ENCODE measurements at places on chromosomes 3 and 15.

DNA sequence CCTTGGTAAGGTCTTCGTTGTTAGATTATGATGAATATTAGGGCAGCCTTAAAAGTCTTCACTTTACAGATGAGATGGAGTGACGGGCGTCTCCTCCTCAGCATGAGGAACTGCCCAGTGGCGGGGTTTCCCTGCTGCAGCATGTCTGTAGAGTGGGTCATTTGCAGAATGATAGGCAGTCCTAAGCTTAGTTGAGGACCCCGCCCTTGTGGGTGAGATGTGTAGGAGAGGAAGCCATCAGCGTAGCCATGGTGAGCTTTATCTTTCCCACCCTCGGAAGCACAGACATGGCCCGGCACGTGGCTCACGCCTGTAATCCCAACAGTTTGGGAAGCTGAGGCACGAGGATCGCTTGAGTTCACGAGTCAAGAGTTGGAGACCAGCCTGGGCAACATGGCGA is 877 bp downstream of the NIT2 start:
- DNase-seq = peak; percentile 32

- DNase-seq = peak; percentile 64
Observed at GRCh38 chr3:13353936-13354542, 66.1 kb downstream of the NUP210 start.

DNA sequence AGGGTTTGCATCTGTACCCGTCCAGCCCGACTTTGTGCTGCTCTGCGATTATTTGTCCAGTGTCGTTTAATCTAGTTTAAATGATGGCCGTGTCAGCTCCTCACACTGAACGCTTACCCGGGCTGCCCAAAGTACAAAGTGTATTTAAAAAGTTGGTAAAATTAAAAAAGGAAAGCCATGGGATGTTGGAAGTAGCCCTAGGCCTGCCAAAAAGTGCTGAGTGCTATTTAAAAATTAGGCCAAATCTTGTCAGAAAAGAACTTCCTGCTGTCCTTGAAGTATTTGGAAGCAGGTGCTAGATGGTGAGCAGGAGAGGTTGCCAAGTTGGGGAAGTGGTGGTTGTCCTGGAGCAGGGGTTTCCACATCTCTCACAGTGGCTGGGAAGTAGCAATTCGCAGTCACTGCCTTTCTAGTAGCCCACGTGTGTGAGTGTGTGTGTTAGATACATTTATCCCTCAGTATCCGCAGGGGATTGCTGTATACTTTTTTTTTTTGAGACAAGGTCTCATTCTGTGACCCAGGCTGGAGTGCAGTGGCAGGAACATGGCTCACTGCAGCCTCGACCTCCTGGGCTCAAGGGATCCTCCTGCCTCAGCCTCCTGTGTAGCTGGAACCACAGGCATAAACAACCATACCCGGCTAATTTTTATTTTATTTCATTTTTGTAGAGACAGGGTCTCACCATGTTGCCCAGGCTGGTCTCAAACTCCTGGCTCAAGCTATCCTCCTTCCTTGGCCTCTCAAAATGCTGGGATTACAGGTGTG is 664 bp downstream of the PPCDC start:
- DNase-seq = no peak

GRCh38 chr15:76514282-76514681 is 177.7 kb downstream of the ISL2 start:
- DNase-seq = no peak

DNA sequence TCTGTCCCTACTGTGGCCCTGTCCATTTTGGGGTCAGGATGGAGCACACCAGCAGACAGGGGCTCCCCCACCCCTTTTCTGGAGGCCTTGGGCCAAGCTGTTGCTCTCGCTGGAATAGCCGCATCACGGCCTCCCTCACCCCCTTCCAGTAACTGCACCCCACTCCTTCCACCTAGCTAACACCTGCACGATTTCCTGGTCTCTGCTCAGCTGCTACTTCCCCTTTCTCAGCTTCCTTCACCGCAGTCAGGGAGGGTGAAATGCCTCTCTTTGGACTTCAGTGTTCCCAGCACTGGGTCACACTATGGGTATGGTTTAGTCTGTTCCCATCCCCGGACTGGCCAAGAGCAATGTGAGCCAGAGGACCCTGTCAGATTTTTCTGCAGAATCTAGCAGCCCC is 400.2 kb downstream of the MCTP2 start:
- DNase-seq = no peak

DNA sequence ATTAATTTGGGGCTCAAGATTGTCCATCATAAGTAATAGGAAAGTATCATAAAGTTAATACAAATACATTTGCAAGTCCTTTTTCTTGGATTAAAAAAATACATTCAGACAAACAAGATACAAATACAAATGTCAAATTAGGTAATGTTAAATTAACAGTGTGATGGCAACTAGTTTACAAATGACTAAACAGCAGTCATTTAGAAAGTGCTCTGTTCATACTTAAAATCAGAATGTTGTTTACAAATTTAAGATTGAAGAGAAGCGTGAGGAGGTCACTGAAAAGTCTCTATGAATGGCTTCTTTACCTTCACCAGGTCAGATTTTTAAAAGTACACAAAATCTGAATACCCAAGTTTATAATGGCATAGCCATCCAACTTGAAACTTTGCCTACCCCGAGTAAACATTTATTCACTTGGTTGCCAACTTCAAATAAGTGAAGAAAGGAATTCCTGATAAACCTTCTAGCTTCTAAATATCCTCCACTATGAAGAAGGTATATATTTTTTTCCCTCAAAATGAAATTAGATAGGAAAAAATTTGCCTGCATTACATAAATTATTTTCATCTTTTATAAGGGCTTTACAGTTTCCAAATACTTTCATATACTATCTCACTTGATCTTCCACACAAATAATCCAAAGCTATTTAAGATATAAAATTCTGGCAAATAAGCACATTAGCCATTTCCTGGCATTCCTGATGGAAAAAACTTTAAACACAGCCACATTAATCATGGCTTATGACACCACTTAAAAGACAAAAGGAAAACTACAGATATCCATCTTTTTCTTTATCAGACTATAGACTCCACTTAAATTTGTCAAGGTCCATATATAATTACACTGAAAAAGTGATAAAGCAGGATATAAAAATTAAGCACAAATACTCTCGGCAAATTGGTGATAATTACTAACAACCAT is 11.5 kb upstream of the NEK10 start:
- no peak for DNase-seq

GRCh38 chr3:119660474-119661440 is at the start of gene POPDC2:
Gene POPDC2, minus strand, starts transcription at chr3:119660589. Its CDS starts 166 bp downstream, at chr3:119660423.
- no peak for DNase-seq

GRCh38 chr3:67064105-67064504 is 66.0 kb downstream of the KBTBD8 start:
- no peak for DNase-seq

DNA sequence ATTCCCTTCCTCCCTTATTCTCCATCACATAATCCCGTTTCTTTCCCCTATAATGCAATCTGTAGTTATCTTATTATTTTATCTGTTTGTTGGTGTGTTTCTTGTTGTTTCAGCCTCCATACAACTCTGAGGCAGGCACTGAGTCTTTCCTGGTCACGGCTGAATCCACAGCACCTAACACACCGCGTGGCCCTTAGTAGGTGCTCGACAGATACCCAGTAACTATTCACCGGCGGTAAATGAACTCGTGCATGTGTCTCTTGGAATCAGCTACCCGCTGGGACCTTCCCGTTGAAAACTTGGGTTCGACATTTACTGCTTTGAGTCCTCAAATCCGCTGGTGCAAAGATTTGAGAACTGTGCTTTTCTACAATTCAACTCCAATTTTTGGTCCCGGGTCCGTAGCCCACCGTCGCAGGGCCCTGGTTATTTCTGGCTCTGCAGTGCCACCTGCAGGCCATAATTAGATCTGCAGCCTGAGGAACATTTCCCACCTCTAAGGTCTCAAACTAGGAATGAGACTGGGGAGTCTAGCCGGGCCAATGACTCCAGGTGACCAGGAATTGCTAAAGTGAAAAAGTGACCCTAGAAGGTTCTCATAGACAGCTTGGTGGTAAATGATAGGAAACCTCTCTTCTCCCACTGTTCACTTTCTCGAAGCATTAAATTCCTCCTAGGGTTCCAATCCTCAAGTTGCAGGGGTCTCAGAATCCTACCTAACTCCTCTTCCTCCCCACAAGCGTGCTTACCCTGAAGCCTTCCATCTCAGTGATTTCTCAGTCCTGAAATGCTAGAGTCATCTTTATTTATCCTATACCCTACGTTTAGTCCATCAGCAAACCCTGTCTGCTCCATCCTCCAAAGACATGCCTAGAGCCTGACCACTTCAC is 40.0 kb upstream of the TRH start:
- DNase-seq = peak; percentile 29

- no peak for DNase-seq
Observed at GRCh38 chr15:43330780-43331087, 361 bp upstream of the LCMT2 start.

DNA sequence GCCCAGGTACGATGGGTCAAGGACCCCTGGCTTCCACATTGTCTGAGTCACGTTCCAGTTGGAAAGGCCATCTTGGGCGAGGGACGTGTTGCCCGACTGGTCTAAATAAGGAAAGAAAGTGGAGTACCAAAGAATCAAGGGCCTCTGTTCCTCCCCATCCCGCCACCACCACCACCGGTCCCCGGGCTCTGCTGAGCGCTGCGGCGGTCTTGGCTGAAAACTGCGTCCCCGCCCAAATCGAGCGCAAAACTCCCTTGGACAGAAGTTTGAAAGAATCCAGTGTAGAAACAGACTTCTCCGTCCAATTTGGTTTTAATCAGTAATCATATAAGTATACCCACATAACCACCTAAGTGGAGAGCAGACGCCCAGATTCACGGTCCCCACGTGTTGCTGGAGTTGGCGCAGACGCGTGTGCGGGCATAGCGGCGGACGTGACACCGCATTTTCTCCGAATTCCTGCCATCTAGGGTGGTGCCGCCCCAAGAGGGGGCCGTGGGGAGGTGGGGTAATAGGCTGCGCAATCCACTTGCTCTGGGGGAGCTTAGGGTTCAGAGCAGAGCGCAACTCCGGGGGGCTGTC is 243.8 kb upstream of the TOPAZ1 start:
- DNase-seq = no peak

DNA sequence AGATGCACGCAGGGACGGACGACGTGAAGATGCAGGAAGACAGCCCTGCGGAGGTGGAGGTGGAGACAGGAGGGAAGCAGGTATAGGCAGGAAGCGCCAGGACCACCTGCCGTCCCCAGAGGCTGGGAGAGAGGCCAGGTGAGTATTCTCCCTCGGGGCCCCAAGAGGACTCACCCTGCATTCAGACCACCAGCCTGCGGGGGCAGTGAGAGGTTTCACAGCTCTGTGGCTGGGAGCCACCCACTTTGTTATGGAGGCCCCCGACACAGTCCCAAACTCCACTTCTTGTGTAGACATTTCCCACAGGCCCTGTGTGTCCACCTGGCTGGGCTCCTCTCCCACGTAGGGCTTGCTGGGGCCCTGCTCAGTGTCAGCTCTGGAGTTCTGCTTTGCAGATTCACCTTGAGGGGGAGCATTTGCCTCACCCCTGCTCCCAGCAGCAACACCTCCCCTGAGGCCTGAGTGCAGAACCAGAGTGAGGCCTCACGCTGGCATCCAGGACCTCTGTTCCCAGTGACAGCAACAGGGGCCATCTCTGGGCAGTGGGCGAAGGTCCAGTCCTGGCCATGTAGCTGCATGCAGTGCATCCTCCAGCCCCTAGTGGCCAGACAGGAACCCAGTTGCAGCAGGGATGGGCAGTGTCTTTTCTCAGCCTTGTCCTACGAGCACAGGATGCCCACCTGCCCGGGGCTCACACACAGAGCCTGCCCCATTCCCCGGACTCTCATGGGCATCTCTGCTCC is 119.4 kb upstream of the IQSEC1 start:
- DNase-seq = peak; percentile 74

- no peak for DNase-seq
Observed at GRCh38 chr15:100847194-100847593, 32.4 kb upstream of the ALDH1A3 start.

GRCh38 chr3:40925231-40925630 is 274.1 kb upstream of the CTNNB1 start:
- DNase-seq = no peak

DNA sequence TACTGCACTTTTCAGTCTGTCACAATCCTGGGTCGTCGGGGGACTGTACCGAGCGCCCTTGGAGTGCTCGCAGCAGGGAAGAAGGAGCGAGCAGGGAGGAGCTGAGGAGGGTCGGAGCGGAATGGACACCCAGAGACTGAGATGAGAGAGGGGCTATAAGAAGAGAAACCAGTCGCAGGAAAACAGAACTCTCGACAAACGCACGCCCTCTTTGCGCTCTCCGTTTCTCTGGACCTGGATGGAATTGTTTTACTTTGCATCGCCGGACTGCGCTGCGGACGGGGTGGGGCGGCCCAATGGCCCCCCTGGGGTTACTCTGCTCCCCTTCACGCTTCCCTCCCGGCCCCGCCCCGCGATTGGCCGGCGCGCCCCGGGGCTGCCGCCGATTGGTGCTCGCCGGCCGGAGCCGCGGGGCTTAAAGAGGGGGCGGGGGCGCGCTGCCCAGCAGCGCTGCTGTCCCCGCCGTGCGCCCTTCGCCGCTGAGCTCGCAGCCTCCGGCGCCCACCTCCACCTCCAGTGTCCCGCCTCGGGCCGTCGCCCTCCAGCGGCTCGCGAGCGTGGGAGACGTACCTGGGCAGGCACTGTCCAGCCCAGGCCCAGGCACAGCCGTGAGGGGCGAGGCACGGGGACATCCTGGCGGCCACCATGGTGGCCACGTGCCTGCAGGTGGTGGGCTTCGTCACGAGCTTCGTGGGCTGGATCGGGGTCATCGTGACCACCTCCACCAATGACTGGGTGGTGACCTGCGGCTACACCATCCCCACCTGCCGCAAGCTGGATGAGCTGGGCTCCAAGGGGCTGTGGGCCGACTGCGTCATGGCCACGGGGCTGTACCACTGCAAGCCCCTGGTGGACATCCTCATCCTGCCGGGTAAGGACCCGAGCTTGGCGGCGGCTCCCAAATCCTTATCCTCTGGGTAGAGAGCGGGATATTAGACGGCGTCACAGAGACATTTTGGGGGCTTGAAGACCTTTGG is at the start of gene CLDN11:
TSS of gene CLDN11 (plus strand) at position 447 of the 977 bp plus-strand sequence. CDS start at position 646, 199 bp downstream.
- DNase-seq = peak; percentile 49

GRCh38 chr15:95304151-95304946 is 1026.2 kb upstream of the NR2F2 start:
- no peak for DNase-seq

GRCh38 chr3:112811131-112811884 is 35.4 kb downstream of the CD200R1L start:
- DNase-seq = no peak

DNA sequence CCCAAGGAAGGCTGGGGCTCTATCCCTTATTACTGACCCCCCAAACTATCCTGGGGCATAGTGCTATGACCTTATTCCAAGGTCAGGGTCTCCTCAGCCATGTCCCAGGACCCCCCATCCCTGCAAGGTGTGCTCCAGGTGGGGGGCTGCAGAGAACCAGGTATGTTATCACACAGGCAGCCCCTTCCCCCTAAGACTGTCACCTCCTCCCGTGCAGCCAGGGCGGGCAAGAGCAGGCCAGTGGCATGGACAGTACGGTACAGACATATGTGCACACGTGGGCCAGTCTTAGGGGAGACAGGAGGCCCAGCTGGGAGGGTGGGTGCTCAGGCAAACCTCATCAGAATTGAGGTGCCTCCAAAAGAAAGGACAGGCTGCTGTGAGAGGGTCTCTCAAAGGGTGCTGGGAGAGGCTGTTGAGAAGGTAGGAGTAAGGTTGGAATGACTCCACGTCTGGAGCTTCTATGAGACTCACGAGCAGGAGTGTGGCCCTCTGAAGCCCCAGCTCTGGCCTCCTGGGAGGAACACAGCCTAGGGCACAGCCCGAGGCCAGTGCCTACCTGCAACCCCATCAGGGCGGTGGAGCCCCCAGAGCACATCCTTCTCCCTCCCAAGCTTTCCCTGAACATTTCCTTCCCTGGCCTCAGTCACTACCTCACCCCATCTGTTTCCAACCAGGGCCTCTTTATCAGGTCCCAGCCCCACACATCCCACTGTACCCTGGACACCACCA is 1.7 kb upstream of the COL7A1 start:
- peak; percentile 33 for DNase-seq

Measured in 8988T (cell line).